ENCODE measurements at places on chromosomes 13 and 19.
A peak's percentile ranks its signal among the peaks of the same experiment; 100 is the strongest.

DNA sequence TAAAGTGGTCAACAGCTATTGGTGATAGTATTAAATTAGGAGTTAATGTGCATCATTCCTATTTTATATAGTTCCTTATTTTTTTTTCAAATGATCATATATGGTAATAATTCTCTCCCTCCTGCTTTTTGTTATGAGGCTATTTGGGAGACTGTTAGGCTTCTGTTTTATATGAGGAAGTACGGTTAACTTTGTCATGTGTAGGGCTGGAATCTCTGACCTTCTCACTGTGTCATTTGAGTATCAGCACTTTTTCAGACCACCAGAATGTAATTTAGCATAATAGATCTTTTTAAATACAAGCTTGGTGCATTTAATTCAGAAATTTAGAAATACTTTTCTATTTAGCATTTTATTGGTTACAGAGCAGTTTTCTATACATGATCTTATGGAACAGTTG, 7.7 kb downstream of the DGKH start:
- DNase-seq = no peak

DNA sequence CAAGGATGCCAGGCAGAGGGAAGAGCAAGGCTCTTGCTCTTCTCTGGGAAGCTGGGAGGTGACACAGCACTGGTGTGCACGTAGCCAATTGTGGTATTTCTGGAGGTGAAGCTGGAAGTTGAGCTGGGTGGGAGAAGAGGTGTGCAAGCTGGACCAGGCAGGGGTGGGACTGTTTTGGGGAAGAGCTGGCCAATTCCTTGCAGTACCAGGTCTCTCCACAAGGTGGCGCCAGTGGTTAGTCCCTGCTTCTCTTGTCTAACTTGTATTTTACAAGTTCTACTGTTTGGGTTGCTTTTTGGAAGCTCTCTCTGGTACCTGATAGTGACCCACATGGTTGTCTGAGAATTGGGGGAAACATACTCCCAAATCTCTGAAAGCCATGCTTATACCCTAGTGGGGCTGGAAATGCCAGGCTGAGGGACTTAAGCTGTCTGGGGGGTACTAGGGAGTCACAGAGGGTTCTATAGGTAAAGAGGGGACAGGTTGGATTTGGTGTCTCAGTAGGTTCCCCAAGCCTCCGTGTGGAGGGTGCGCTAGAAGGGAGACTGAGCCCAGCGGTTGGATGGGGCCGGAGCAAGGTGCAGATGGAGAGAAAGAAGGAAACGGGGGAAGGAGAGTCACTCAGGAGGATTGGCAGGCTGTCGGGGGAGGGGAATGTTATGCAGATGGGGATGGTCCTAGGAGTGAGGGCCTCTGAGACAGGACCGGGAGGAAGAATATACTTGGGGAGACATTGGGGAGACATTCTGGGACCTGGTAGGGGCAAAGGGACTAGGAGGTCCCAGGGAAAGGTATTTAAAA, 3.0 kb downstream of the HPN start:
- peak; percentile 65 for DNase-seq

GRCh38 chr19:50567882-50568727, at the start of gene LRRC4B:
Gene LRRC4B, minus strand, starts transcription at chr19:50568435. Its CDS starts 19,597 bp downstream, at chr19:50548838.
- no peak for DNase-seq

GRCh38 chr13:99955107-99955746, 16.3 kb downstream of the ZIC5 start:
- no peak for DNase-seq

DNA sequence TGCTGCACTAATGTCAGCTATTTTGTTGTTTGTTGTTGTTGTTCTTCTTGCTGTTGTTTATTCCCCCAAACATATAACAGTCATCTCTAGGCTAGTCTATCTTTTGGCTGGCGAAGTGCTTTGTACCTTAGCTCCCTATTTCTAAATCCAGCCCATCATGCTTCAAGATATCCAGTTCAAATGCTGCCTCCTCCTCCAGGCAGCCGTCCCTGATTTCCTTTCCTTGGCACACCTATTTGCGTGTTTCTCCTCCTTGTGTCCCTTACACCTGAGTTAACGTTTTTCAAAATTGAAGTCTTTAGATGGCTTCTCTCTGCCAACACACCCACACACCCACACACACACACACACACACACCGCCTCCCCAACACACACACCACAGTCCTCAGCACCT, 25.5 kb downstream of the INSR start:
- DNase-seq = no peak

DNA sequence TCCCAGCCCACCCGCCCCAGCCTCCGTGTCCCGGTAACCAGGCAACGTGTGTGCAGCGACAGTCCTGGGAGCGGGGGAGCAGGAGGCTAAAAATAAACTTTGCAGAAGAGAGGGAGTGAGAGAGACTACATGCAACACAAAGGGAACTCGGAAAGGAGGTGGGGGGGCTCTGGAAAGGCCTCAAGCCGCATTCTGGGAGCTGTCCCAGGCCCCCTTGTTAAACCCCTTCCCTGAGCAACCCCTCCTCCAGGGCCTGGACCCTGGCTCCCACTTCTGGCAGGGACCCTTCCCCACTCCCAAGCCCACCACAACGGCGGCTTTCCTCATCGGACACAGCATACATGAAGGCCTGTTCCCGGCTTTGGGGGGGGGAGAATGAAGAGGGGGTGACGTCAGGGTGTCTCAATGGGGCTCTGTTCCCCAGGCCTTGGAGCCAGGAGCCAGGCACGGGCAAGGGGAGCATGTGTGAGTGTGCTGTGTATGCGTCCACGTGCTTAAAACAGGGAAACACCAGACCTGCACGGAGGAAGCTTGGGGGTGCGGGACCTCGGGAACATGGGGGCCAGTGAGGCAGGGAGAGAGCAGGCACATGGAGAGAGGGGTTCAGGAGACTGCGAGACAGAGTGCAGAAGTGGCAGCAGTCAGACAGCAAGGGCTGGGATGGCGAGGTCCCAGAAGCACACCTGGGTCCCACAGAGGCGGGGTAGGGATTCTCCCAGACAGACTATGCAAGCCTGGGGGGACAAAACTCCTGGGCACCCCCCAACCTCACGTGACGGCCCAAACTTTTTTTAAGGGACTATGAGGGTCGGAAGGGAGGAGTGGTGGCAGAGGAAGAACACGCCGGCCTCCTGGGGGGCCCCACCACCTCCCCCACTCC, 2.3 kb downstream of the ERF start:
- DNase-seq = peak; percentile 35

- no peak for DNase-seq
These were observed 14.8 kb downstream of the GPALPP1 start for GRCh38 chr13:45004096-45004495.

GRCh38 chr13:59527500-59527899, 636.2 kb downstream of the DIAPH3 start:
- no peak for DNase-seq

DNA sequence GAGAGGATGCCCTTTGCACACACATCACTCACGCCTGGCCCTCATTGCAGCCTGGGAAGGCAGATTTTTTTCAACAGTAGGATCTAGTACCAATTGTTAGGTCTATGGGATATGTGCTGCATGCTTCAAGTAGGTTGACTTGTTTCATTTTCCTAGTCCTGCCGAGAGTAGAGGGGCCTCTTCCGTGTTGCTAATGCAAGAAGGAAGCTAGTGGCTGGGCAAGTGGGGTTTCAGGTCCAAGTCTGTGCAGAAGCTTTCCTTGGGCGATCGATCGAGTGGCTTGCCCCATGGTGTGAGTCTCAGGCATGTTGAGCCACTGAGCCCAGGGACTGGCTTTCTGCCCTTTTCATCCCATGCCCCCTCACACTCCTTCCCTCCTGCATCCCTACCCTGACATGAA, 13.7 kb downstream of the ILF3 start:
- DNase-seq = no peak

- DNase-seq = no peak
These were observed 930.8 kb downstream of the SLITRK5 start for GRCh38 chr13:88601949-88602348.

- no peak for DNase-seq
These were observed 32.7 kb upstream of the DCLK1 start for GRCh38 chr13:36163809-36164308.
